ENCODE measurements at places on chromosomes 2 and 18. TPM values are rescaled to one million over a fixed set of nuclear protein-coding genes. Genes with fewer than 3 reads are reported as not detected.

DNA sequence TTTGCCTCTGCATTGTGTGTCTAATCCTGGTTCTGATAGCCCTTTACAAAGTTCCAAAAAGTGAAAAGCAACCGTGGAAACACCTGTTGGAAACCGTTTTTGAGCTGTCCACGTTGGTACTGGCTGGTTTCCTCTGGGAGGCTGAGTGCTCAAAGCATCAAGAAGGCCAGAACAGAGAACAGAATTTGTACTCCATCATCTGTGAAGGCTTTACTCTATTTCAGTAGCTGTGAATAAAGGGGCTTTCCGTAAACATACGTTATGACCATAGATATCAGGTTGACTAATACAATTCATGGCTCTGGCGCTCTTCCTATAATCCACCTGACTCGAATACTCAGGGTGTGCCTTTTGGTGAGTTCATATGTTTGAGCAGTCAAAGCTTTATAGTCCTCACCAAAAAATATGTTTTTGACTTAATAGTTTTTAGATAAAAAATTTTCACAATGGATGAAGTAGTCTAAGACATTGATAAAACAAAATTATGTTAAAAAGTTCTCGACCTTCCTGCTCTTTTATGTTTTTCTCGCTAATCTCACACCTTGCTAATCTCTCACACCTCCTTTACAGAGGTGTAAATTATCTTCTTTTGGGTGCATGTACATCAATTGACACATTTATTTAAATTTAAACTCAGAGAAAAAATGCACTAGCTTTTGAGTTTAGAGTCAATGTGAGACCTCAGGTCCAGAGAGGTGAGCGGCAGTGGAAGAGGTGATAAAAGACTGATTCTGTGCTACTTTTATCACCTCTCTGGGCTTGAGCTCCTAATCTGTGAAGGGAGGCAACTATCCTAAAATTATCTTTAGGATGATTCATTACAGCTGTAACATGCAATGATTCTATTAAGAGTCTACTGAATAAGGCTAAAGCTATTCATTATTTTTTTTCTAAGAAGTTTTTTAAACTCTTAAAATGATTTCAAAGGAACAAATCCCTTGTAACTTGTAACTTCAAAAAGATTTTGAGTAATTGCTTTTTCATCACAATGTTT, 65.3 kb downstream of the CXCR4 start:
- no peak for DNase-seq

DNA sequence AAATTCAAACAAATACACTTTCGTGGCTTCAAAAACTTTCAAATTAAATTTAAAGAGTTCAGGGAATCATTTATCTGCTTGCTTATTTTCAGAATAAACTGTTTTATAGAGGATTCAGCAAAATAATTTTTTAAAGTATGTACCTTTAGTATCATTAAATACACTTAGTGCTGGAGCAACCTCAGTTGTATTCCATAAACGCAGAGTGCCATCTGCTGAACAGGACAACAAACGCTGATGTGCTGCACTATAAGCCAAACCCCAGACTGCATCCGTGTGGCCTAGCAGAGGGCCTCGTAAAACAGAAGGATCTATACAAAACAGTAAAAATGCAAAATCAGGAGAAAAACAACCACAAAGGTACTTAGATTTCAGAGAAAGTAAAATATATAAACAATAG, 108.6 kb downstream of the STRN start:
- no peak for DNase-seq

DNA sequence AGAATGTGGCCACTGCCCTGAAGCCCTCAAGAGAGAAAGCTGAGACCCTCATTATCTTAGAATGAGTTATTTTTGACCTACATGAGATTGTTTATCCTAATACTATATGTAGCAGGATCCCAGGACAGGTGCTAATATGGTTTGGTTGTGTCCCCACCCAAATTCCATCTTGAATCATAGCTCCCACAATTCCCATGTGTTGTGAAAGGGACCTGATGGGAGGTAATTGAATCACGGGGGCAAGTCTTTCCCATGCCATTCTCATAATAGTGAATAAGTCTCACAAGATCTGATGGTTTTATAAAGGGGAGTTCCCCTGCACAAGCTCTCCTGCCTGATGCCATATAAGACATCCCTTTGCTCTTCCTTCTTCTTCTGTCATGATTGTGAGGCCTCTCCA, 76.8 kb downstream of the CCBE1 start:
- no peak for DNase-seq

- no peak for DNase-seq
Measured at GRCh38 chr2:39378968-39379367, 58.1 kb downstream of the MAP4K3 start.

DNA sequence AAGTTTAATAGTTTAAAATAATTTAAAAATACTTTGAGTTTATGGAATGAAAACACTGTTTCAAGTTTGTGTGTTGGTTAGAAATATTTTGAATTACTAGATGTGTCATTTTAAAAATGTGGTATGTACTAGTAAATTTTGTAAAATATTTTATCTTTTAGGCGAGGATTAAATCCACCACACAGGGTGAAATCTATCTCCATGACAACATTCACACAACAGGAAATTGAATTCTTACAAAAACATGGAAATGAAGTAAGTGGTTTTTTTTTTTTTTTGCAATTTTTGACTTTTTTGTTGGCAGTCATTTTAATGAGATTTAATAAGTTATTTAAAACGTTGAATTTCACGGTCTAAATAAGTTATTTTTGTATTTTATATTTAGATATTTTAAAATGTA, 19.4 kb downstream of the AGFG1 start:
- DNase-seq = no peak

DNA sequence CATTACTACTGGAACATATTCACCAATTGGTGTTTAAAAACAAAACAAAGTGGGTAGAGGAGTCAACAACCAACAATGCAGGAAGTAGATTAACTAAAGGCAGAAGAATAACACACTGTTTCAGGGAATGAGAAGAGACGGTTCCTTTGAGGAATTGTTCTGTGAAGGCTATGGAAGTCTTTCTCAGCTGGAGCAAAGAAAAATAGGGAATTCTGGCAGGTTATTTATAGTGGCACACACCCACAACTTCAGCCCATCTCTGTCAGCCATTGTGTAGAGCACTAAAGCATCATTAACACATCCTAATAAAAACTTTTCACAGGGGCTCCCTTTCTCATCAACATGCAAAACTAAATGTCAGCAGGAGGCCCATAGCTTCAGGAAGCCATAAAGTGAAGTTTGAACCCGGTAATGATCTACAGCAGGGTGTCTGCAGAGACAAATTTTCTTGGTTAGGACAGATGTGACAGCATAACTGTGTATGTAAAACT, 113.6 kb downstream of the CDH2 start:
- no peak for DNase-seq

DNA sequence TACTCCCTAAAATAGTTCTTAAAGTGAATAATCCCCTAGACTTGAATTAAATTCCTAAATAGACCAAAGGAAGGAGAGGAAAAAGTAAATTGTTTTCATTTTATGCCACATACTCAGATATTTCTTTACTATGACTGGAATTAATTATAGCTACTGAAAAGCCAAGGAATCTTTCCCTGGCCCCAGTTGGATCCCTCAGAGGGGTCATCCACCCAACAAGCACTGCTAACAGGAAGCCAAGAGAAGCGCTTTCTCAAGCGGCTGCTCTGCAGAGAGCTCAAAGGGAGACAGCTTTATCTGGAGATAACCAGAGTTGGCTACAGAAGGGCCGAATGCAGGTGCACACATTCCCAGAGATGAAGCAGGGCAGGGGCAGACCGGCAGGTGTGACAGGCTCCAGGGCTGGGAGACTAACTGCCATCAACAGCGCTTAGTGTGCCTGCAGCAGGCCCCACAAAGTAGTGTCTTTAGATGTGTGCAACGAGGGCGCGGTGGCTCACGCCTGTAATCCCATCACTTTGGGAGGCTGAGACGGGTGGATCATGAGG, 51.1 kb downstream of the POLR1A start:
- no peak for DNase-seq

SP140 gene
- total RNA-seq = 4.2 TPM

GRCh38 chr2:173770947-173771678, 194.1 kb downstream of the SP3 start:
- no peak for DNase-seq

- peak; percentile 42 for DNase-seq
Measured at GRCh38 chr2:191304939-191305875, 60.0 kb downstream of the MYO1B start.

DNA sequence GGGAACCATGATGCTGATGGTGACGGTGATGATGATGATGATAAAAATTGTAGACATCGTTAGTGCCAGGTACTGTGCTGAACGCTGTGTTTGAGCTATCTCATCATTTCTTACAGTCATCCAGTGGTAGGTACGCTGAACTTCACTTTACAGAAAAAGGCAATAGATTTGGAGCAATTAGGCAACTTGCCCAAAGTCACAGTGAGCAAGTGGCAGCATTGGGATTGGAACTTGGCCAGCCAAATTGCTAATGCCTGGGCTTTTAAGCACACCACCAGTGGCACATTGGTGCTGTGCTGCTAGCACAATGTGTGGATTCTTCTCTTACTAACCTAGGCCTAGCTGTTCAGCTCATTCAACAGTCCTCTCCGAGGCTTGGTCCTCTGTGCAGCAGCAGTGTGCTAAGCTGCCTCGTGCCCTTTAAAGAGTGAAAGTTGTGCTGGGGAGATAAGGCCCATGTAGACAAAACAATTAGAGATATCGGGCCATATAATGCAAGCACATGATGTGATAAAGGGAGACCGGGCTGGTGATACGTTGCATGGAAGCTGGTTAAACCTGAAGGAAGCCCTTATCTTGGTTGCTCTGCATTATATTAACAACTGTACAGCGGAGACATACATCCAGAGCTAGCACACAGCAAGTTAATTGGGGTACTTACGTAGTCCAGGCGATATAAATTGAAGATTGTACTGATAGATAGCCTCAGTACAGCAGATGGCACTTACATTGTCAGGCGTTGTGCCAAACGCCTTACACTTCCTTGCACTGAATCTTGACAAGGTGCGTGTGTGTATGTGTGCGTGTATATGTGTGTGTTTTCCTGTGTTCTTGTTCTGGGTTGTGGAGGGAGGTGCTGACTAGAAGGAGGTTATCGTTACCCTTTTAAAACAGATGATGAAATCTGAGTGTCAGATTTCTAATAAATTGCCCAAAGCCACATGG, 28.4 kb downstream of the HK2 start:
- no peak for DNase-seq

- no peak for DNase-seq
Measured at GRCh38 chr2:218743068-218743467, 32.4 kb downstream of the TTLL4 start.

DNA sequence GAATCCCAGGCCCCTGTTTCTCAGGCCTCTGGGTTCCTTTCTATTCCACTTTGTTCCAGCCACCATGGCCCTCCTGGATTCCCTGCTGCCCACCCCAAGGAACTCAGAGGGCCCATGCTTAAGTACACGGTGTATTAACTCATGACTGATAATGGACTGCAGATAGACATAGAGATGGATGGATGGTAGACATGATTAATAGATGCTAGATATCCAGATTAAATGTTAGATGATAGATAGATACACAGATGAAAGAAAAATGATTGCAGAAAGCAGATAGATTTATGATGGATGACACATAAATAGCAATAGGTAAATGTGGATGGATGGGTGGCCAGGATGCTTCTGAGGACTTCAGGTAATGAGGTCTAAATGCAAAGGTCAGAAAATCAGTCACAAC, 278.0 kb downstream of the CELF4 start:
- no peak for DNase-seq

DNA sequence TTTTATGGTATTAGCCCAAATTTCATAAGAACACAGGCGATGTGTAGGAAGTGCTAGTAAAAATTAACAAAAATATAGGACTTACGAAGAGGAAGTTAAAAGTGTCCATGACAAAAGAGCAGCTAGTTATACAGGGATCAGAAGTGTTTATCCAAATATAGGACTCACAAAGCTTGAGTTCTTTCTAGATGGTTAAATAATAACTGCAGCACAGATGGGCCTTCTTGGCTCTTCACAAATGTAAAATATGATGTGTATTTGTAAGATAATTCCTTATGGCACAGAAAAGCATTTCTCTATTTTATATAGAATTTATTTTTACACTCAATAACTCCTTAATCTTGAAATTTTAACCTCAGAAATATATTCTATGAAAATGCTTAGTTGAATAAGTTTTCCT, 100.9 kb upstream of the SPHKAP start:
- no peak for DNase-seq

FSHR gene
- 0.20 TPM for total RNA-seq

MEP1B gene
- 0.78 TPM for total RNA-seq

GRCh38 chr2:237629739-237630138, 2.4 kb downstream of the LRRFIP1 start:
- DNase-seq = no peak

GRCh38 chr2:16022548-16023240, 82.3 kb downstream of the MYCN start:
- no peak for DNase-seq

CRACDL gene
- 18.4 TPM for total RNA-seq

MAP2 gene
- 43.9 TPM for total RNA-seq

- DNase-seq = no peak
Measured at GRCh38 chr18:74528478-74528877, 5.8 kb upstream of the CNDP1 start.

GRCh38 chr2:240991378-240992263, 6.8 kb upstream of the SNED1 start:
- peak; percentile 74 for DNase-seq

DNA sequence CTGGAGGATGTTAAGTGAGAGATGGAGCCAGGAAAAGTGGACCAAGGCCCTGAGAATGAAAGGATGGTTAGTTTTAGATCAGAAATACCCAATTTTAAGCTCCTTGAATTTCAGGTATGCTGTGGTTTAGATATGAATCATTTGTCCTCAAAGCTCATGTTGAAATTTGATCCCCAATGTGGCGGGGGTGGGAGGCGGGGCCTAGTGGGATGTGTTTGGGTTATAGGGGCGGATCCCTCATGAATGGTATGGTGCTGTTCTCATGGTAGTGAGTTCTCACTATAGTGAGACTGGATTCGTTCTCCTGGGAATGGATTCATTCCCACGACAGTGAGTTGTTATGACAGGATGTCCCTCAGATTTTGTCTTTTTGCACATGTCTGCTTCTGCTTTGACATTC, 11.4 kb downstream of the MYO5B start:
- no peak for DNase-seq
